Right lung (tissue), 10 donors: ENCODE measurements at places on chromosomes 12 and 14.

GRCh38 chr14:57492859-57493258, 798 bp downstream of the CCDC198 start:
- DNase-seq, result no peak

DNA sequence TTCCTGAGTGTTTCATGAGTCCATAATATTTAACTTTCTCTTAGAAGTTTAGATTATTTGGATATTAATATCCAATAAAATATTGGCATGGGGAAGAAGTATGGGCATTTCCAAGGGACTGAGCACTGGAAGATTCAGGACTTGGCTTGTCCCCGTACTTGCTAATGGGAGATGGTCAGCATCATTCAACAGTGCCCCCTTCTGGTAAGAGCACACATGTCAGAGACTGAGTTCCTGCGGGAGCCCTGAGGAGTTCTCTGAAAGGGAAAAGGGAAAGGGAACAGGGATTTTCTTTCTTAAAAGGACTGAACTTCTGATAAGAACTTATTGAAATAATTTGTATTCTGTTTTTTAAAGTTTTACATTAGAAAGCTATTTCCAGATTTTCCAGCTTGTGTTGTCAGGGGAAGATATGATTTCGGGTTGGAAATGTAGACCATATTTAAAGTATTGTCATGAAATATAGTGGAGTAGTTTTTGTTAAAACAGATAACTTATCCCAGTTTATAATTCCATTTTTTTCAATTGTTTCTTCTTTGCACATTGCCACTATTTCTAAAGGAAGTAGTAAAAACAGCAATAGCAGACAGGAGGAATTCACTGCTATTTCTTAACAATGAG, 59.8 kb upstream of the C12orf71 start:
- peak; percentile 73 for DNase-seq

GRCh38 chr12:119964123-119964522, 24.9 kb upstream of the BICDL1 start:
- no peak for DNase-seq

- no peak for DNase-seq
Observed at GRCh38 chr14:106843386-106843785, 1317.0 kb downstream of the TMEM121 start.

- no peak for DNase-seq
Observed at GRCh38 chr14:101151927-101152305, 248.4 kb upstream of the RTL1 start.

DNA sequence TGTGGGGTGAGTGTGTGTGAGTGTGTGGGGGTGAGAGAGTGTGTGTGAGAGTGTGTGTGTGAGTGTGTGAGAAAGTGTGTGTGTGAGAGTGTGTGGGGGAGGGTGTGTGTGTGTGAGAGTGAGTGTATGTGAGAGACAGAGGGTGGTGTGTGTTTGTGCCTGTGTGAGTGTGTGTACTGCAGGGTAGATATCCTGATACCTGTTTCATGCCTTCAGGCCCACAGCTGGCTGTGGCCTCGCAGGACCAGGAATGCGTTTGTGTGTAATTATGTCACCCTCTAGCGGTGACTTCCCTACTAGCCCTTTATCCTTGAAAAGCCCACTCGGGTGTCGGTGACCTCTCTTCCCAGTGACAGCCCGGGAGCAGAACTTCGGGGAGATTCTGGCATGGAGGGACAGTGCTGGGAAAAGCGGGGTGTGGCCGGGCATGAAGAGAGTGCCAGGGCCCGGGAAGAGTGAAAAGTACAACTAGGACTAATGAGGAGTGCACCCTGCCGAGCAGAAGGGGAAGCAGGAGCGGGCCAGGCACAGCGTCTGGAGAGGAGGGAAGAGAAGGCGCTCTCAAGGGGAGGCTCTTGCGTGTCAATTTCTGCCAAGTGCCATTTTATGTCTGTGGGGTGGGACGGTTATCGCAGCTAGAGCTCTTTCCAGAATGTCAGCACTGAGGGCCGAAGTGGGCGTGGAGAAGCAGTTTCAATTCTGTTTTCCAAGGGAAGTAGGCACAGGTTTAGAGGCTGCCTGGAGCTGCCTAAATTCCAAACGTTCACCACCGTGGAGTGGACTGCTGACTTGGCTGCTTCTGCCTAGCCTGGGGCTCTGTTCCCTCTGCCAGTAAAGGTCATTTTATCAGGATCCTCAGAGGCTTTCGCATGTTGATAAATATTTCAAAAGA, 11.0 kb upstream of the FBXL14 start:
- DNase-seq, result peak; percentile 83

DNA sequence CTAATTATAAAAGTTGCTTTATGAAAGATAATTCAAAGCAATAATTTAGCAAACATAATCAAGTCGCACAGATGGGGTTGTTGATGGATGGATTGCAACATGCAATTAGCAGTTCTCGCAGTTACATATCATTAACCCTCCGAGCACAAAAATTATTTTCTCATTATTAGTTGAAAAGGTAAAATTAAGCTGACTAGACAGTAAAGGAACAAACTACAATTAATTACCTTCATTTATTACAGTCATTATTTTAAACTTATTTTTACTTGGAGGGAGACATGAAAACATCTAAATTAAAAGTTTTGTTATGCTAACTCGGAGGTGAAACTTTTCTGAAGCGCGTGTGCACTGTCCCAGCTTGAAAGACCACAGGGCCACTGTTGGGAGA, 146.9 kb downstream of the PHETA1 start:
- no peak for DNase-seq

- no peak for DNase-seq
Observed at GRCh38 chr14:89017417-89017816, 193.0 kb downstream of the TTC8 start.

DNA sequence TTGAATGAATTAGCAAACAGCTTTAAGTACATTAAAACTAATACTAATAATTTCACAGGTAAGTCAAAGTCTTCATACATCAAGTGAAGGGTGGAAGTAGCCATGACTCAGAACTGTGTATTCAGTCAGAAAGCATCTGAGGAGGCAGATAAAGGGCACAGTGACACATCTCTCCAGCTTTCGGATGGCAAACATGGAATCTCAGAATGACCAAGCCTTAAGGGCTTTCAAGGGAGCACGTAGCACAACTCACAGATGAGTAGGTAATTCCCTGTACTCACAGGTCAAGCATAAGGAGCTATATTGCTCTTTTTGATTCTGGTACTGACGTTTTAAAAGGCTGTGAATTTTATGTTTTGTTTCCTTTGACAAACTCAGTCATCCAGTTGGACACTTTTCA, 56.0 kb downstream of the MDGA2 start:
- DNase-seq, result no peak

DNA sequence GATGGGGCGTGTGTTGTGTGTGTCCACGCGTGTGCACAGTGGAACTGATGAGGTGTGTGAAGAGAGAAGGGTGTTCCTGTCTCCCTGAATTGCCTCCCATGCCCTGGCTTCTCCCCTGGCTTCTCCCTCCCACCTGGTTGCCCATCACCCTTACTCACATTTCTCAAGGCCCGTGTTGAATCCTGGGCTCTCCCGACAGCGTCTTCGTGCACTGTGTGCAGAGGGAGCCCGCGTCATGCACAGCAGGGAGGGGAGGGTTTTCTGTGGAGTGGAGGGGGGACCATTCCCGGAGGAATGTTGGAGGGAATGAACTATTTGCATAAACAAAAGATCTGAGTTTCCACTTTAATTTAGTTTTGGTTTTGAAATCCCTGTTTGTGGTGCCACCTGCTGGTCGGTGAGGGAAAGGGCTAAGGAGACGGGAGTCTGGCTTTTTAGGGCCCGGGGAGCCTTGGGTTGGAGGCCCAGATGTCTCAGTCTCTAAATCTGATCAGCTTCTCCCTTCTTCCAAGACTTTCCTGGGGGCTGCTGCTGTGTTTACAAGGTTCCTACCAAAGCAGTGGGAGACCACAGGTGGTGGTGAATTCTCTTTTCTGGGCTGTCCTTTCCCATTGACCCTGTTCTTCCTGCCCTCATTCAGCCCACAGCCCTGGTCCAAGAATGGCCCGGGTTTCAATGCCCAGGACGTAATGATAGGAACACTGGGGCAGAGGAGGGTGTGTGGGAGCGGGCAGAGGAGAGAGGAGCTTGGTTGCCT, at the start of gene C1R:
Gene C1R, minus strand, starts transcription at position 217 of the 757 bp plus-strand sequence. Its CDS starts 57 bp downstream, at position 160.
- peak; percentile 76 for DNase-seq

GRCh38 chr14:104361101-104361591, 218.4 kb upstream of the C14orf180 start:
- DNase-seq, result no peak

GRCh38 chr14:25358330-25358729, 308.4 kb upstream of the STXBP6 start:
- no peak for DNase-seq

DNA sequence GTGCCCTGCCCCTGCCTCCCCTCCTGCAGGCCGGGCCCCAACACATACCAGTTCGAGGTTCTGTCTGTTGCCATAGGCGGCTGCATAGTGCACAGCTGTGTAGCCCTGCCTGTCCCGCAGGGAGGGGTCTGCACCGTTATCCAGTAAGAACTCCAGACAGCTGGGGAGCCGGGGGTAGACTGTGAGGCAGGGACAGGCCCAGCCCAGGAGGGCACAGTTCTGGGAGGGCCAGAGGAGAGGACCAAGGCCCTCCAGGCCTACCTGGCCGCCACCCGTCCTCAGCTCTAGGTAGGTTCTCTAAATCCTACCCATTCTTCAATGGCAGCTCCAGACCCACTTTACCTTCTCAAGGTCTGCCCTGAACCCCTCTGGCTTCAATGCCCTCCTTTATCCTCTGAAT, 9.5 kb downstream of the ANKRD52 start:
- DNase-seq, result no peak

DNA sequence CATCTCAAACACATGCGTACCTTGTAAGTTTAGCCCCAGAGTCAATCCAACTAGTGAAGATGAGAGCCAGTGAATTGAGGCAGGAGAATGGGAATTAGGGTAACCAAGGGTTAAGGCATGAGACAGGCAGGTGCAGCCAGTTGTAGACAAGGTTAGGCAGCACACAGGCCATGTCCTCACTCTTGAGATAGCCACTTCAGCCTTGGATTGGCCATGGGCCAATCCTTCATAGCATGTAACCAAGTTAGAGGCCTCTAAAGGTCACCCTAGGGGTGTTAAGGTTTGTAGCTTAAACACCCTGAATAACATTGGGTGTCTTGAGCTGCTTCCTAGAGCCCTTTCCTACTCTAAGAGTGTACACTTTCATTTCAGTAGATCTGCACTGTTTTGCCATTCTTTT, 208.2 kb upstream of the RBM19 start:
- DNase-seq, result no peak

DNA sequence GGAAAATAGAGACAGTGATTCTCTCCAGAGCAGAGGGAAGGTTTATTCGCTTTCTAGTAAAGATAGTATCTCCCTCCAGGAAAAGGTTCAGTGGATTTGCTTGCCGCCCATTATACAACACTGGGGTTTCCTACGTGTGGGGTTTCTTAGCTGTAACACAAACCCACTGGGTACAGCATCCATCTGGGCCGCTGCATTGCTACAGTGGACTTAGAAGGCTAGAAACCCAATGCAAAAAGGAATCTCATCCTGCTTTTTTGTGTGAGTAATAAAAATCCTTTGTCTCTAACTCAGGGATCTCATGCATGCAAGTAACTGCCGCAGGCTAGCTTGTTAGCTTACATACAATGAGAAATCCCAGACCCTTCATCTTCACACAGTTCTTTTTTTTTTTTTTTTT, 67.1 kb upstream of the BCL2L14 start:
- DNase-seq, result no peak

DNA sequence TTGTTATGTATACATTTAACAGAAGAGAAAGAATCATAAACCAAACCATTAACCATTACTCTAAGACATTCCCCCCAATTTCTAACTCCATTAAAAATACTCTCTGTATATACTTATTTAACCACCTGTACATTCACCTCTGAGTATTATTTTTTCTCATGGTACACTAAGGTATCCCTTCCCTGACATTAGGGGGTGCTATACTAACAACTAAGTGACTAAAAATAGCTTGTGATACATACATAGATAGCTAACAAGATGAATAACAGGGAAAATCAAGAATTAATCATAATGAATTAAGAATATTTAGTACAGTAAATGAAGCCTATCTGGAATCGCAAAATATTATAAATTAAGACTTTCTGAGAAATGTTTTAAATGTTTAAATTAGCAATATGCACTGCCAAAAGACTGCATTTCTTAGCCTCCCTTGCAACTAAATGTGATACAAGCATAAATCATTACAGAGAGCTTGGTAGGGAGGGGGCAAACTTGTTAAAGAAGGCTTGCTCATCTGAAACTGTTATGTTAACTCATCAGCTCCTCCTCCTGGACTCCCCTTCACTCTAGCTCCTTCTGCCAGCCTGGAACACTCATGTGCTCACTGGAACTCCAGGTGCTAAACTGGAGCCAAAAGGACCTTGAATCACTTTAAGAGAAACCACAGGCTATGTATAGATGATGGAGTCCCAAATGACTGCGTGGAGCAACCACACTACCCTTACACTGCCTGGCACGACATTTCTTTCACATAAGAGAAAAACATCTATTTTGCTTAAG, 14.9 kb downstream of the C2CD5 start:
- no peak for DNase-seq

DNA sequence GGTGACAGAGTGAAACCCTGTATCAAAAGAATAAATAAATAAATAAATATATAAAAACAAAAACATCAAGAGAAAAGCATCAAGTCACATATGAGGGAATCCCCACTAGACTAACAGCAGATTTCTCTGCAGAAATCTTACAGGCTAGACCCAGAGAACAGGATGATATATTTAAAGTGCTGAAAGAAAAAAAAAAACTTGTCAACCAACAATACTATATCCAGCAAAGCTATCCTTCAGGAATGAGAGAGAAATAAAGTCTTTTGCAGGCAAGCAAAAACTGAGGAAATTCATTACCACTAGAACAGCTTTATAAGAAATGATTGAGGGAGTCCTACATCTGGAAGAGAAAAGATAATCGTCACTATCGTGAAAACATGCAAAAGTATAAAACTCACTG, 6.4 kb upstream of the SFSWAP start:
- no peak for DNase-seq

GRCh38 chr14:51993285-51993920, 4.1 kb downstream of the RTRAF start:
- DNase-seq, result no peak

GRCh38 chr14:96270565-96271420, 14.8 kb downstream of the BDKRB1 start:
- no peak for DNase-seq

DNA sequence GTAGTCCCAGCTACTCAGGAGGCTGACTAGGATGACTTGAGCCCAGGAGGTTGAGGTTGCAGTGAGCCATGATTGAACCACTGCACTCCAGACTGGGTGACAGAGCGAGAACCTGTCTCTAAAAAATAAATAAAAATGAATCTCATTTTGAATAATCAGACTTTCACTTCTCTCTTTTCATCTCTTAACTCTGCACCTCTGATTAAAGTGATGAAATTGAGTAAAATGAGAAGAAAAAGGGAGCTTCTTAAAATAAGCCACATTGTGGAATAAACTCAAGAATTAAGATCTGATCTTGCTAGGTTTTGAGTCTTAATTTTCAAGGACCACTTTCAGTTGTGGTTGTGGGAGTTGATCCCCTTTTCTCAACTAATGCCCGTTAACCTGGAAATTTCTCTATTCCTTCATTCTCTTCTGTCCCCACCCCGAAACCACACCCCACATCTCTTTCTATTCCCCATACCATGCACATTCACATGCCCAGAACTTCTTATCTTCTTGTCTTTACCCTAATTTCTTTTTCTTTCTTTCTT, 70.9 kb upstream of the ETV6 start:
- no peak for DNase-seq
